Peyer's patch (tissue), 4 donors: ENCODE measurements at places on chromosomes 1 and 21. TPM values are rescaled to one million over a fixed set of nuclear protein-coding genes. Genes with fewer than 3 reads are reported as not detected.

GRCh38 chr1:99685516-99686180 lies 39.7 kb downstream of the PALMD start:
- DNase-seq = peak; percentile 29
- no peaks in the 10 kb centered on the region for H3K36me3 ChIP-seq
- no peaks in the 10 kb centered on the region for H3K27me3 ChIP-seq
- no peak overlapping the region for H3K27ac ChIP-seq
- H3K4me3 ChIP-seq = no peak overlapping the region
- H3K4me1 ChIP-seq = no peaks in the 10 kb centered on the region

- H3K4me3 ChIP-seq = no peak overlapping the region
- H3K27ac ChIP-seq = no peak overlapping the region
- DNase-seq = no peak
- no peaks in the 10 kb centered on the region for H3K27me3 ChIP-seq
These were observed 101.2 kb downstream of the GDAP2 start for GRCh38 chr1:117828201-117828600.

GRCh38 chr1:15915991-15916390 lies 59.9 kb downstream of the ZBTB17 start:
- no peaks in the 10 kb centered on the region for H3K36me3 ChIP-seq
- no peaks in the 10 kb centered on the region for H3K27me3 ChIP-seq
- DNase-seq = no peak
- H3K4me3 ChIP-seq = no peak overlapping the region
- H3K4me1 ChIP-seq = no peaks in the 10 kb centered on the region

DNA sequence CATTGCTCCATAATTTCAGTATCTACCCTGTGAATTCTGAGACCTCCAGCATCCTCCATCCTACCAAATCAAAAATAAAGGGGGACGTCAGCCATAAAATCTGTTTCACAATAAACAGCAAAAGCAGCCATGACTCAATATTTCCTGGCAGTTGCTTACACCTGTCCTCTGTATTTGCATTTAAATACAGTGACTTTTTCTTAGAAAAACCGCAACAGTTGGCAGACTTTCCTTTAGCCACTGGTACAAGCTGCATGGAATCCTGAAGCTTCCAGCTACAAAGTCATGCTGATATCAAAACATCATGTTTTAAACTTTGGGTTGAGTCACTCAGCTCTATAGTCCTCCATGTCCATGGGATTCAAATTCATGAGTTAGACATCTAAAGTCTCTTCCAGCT lies 278.0 kb upstream of the KAZN start:
- H3K27ac ChIP-seq = no peak overlapping the region
- no peaks in the 10 kb centered on the region for H3K36me3 ChIP-seq
- no peaks in the 10 kb centered on the region for H3K27me3 ChIP-seq
- no peak overlapping the region for H3K4me3 ChIP-seq

GRCh38 chr1:49102752-49103151 lies 326.1 kb upstream of the BEND5 start:
- no peak overlapping the region for H3K27ac ChIP-seq
- no peak for DNase-seq
- no peaks in the 10 kb centered on the region for H3K4me1 ChIP-seq
- no peaks in the 10 kb centered on the region for H3K27me3 ChIP-seq
- no peak overlapping the region for H3K4me3 ChIP-seq
- no peaks in the 10 kb centered on the region for H3K36me3 ChIP-seq

DNA sequence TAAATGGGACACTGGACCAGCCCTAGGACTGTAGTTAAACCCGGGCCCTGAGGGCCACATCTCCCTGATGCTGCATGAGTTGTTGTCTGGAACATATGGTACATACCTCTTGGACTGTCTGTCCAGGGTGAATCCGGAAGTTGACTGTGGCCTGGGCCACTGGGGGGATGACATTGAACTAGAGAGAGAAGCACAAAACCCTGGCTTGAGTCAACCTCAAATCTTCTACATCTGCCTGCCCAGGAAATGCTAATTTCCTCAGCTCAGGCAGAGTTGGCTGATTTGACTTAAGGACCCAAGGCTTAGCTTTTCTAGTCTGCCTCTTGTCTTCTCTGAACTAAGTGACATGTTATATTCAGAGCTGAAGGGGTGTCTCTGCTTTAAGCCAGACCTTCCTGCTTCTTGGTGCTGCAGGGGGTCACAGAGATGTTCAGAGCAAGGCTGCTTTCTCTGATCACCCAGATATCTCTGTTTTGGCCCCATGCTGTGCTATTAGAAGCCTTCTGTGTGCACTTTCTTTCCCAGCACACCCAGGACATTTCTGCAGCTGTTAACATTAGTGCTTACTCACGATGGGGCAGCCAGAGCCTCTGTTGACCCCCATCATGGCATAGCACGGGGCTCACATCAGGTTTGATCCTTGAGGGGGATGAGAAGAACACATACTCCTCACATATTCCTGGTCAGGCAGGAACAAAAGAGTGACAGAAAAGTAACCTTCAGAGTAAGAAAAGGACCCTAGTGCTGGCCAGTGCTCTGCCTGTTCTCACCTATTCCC lies 9.6 kb downstream of the PM20D1 start:
- no peak overlapping the region for H3K4me3 ChIP-seq
- H3K4me1 ChIP-seq = no peaks in the 10 kb centered on the region

GRCh38 chr1:205983925-205984725 lies 19.1 kb downstream of the RAB7B start:
- H3K27ac ChIP-seq = no peak overlapping the region
- no peaks in the 10 kb centered on the region for H3K27me3 ChIP-seq
- DNase-seq = peak; percentile 80
- H3K4me1 ChIP-seq = peaks cover 6% of the 10 kb centered on the region
- no peaks in the 10 kb centered on the region for H3K36me3 ChIP-seq

DNA sequence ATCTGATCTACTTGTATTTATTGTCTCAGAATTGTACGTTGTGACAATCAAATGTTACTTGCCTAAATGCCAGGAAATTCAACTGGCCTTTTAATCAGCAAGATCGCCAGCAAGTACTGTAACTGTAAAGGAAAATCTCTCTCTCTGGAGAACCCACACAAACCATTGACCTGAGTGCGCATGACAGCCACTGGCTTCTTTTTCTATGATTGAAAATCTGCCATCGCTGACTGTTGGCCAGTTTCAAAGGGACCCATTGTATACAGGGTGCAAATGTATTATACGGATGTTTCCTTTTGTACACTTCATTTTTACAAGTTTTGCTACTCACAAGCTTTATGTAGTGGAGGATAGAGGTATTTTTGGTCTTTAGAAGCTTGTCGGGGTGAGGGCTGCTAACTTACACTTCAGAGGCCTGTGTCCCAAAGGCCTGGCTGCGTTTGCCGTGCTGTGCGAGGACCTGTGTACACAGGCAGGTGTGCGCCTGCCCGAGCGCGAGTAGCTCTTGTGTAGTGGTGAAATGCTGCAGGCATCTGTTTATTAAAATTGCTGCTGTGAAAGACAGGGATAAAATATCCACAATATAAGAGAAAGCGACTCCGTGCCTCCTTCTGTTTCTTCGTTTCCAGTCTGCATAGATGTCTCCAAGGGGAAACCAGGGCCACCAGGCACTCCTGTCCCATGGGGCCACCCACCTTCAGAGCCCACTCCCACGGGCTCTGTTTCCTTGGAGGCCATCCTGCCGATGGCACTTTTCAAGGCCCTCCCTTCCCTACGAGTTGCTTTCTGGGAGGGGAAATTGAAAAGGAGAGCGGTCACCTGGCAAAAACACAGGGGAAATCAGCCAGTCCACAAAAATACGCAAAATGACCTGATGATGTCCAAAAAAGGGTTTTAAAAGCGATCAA lies 25.3 kb upstream of the TRAPPC10 start:
- no peaks in the 10 kb centered on the region for H3K27me3 ChIP-seq
- no peak overlapping the region for H3K4me3 ChIP-seq
- H3K4me1 ChIP-seq = no peaks in the 10 kb centered on the region
- DNase-seq = no peak
- H3K36me3 ChIP-seq = peaks cover 25% of the 10 kb centered on the region

GRCh38 chr1:246798606-246799496 lies 74.6 kb downstream of the SCCPDH start:
- no peaks in the 10 kb centered on the region for H3K36me3 ChIP-seq
- H3K27me3 ChIP-seq = no peaks in the 10 kb centered on the region
- H3K4me3 ChIP-seq = no peak overlapping the region
- DNase-seq = no peak

GRCh38 chr1:185500001-185500626 lies 183.1 kb upstream of the IVNS1ABP start:
- no peaks in the 10 kb centered on the region for H3K36me3 ChIP-seq
- H3K27me3 ChIP-seq = no peaks in the 10 kb centered on the region
- H3K4me3 ChIP-seq = no peak overlapping the region
- no peaks in the 10 kb centered on the region for H3K4me1 ChIP-seq
- H3K27ac ChIP-seq = no peak overlapping the region

DNA sequence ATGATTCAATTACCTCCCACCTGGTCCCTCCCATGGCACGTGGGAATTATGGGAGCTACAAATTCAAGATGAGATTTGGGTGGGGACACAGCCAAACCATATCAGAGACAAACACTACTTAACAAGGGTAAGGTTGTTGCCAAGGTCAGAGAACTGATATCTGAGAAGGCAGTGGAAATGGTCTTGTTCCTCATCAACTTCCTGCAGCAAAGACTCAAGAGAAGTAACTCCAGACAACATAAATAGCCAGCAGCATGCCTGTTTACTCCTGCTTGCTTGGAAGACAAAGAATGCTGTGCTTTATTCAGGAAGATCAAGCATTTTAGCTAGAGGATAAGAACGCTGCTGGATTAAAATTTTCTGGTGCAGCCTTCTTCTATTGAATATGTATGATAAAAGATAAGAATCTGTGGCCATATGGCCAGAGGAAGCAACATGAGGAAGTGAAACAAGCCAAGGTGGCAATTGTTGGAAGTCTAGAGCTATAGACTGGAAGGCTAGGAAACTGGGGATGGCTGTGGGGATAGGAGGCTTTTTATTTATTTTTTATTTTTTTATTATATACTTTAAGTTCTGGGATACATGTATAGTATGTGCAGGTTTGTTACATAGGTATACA lies 36.4 kb downstream of the DDAH1 start:
- no peak overlapping the region for H3K27ac ChIP-seq
- no peaks in the 10 kb centered on the region for H3K27me3 ChIP-seq
- no peak for DNase-seq
- H3K36me3 ChIP-seq = no peaks in the 10 kb centered on the region
- H3K4me3 ChIP-seq = no peak overlapping the region

DNA sequence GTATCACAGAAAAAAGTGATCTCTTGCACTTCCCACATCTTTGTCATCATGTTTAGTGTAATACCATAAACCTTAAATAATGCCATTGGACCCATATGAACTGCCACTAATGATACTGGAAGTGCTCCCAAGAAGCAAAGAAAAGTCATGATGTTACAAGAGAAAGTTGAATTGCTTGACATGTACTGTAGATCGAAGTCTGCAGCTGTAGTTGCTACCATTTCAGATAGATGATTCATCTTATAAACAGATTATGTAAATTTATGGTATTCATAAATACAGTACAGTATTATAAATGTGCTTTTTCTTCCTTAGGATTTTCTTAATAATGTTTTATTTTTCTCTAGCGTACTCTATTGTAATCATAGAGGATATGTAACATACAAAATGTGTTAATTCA lies 30.1 kb upstream of the LAMC2 start:
- no peak for DNase-seq
- H3K27ac ChIP-seq = no peak overlapping the region
- H3K4me1 ChIP-seq = peaks cover 4% of the 10 kb centered on the region
- no peaks in the 10 kb centered on the region for H3K36me3 ChIP-seq
- no peaks in the 10 kb centered on the region for H3K27me3 ChIP-seq
- no peak overlapping the region for H3K4me3 ChIP-seq

GRCh38 chr1:75797273-75797588 lies 549 bp downstream of the MSH4 start:
- DNase-seq = no peak
- H3K4me1 ChIP-seq = no peaks in the 10 kb centered on the region
- no peaks in the 10 kb centered on the region for H3K27me3 ChIP-seq
- H3K4me3 ChIP-seq = no peak overlapping the region

DNA sequence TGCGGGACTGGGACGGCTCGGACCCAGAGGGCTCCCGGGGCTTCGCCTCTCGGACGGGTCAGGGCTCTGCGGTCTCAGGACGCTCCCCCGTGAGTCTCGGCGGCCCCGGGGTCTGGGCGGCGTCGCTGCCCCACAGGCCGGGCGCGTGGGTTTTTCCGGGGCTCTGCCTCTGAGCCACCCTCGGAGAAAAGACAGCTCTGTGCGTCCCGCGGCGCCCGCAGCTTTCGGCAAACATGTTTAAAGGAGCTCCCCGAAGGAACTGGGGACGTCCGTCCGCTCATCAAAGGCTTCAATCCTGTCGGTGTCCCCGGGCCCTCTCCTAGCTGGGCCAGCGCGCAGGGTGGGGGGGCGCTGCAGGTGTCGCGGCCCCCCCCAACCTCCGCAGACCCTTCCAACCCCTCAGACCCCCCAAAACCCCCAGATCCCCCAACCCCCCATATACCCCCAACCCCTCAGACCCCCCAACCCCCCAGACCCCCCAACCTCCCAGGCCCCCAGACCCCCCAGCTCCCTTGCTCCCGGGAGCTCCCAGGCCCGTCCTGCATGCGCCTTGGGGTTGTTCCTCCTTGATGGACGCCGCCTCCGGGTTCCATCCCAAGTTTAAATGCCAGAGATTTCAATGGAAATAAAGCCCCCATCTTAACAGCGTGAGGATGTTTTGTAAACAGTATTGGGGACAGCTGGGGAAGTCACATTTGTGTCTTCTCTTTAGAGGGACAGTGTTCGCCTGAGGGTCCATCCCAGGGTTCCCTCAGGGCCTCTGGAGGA lies 996 bp upstream of the C1orf159 start:
- no peaks in the 10 kb centered on the region for H3K36me3 ChIP-seq
- DNase-seq = no peak
- no peak overlapping the region for H3K27ac ChIP-seq
- H3K4me1 ChIP-seq = peaks cover 26% of the 10 kb centered on the region
- peak overlapping the region; percentile 96 for H3K4me3 ChIP-seq

DNA sequence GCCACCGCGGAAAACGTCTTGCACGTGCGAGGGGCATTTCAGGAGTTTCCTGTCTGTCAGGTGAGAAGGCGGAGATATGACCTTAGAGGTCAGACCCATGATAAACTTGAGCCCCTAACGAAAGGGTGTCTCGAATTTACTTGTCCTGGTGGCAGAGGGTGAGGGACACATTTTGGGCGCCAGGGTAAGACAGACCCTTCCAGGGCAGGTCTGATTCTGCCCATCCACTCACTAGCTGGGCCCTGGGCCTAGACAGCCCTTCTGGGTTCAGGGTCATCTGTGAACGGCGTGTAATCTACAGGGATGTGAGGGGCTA lies 395 bp upstream of the CSRP1 start:
- peak overlapping the region; percentile 87 for H3K27ac ChIP-seq
- H3K4me3 ChIP-seq = peak overlapping the region; percentile 80
- peaks cover 6% of the 10 kb centered on the region for H3K4me1 ChIP-seq
- H3K36me3 ChIP-seq = no peaks in the 10 kb centered on the region
- DNase-seq = no peak
- no peaks in the 10 kb centered on the region for H3K27me3 ChIP-seq

GRCh38 chr21:15848634-15849560 lies 119.1 kb downstream of the USP25 start:
- no peak overlapping the region for H3K4me3 ChIP-seq
- no peaks in the 10 kb centered on the region for H3K36me3 ChIP-seq
- H3K27ac ChIP-seq = no peak overlapping the region
- DNase-seq = no peak
- H3K4me1 ChIP-seq = no peaks in the 10 kb centered on the region

FCRLA gene
- 0.85 TPM for total RNA-seq

CTTNBP2NL gene
- 64.3 TPM for total RNA-seq

PTTG1IP gene
- 69.3 TPM for total RNA-seq

TBX15 gene
- 3.3 TPM for total RNA-seq

CYP4A22 gene
- total RNA-seq = not detected

CASP9 gene
- 7.4 TPM for total RNA-seq

NBPF20 gene
- 1.6 TPM for total RNA-seq

C1orf216 gene
- total RNA-seq = 2.8 TPM

DNALI1 gene
- total RNA-seq = 1.7 TPM
